ENCODE measurements at places on chromosomes 1 and 21.

- DNase-seq = no peak
Measured at GRCh38 chr1:161199506-161200139, 769 bp upstream of the ADAMTS4 start.

- no peak for DNase-seq
Measured at GRCh38 chr1:17635811-17636210, 96.3 kb downstream of the ARHGEF10L start.

- no peak for DNase-seq
Measured at GRCh38 chr1:116436611-116436970, 63.5 kb downstream of the ATP1A1 start.

GRCh38 chr1:177857285-177857684 lies 112.6 kb downstream of the SEC16B start:
- DNase-seq = no peak

GRCh38 chr1:84939151-84939550 lies 46.1 kb upstream of the LPAR3 start:
- DNase-seq = no peak
